ENCODE measurements at places on chromosomes 7 and 10.

- no peak for DNase-seq
These were observed 13.4 kb upstream of the AP1S1 start for GRCh38 chr7:101140746-101141382.

GRCh38 chr7:521221-522070 lies 1.8 kb upstream of the PDGFA start:
- DNase-seq, result no peak

GRCh38 chr7:148672041-148672440 lies 26.7 kb upstream of the CUL1 start:
- no peak for DNase-seq

DNA sequence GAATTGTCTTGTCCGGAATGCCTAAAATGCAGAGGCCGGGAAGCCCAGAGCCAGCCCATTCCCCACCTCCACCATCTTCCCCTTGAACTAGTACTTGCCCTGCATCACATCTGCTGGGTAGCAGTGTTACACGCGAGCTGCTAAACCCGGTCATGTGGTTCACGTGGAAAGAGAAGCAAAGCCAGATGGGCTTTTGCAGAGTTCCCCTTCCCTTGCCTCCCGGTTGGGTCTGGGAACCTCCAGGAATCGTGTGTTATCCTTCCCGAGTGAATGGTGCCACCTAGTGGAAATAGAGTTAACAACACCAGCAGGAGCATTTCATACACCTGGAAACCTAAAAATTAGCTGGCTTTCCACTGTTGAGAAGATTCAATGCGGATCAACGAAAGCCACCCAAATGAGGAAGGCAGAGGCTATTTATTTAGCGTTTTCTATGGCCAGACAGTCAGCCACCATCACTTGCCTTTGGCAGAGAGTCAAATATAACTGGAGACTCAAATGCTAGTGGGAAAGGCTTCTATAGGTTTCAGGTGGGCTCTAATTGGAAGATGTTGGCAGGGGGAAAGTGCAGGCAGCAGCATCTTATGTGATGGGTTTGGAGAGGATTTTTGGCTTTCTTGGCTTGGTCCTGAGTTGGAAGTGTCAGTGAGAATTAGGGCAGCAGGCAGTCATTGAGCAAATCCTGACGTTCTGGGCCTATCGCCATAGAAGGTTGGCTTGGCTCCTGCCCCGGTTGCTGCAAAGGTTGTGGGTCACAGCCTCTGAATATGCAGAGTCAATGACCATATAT lies 12.9 kb upstream of the DENND2A start:
- no peak for DNase-seq

DNA sequence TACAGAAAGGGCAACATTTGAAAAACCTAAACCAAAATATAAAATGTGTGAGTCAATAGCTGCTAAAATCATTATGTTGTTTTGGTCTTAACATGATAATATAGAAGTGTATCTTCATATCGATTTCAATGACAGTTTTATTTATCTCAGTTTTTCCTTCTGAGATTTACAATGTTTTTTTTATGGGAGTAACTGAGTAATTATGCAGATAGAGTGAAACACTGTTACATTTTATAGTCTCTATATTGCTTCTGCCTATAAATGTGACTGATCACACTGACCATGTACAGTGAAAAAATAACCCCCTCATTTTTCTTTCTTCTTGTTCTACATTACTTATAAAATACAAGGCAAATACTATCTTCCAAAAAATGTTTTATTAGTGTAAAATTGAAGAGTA lies 81.6 kb downstream of the ETV1 start:
- DNase-seq, result no peak

GRCh38 chr7:81245353-81245752 lies 326.5 kb upstream of the SEMA3C start:
- DNase-seq, result no peak

- DNase-seq, result no peak
These were observed 34.8 kb downstream of the NEUROG3 start for GRCh38 chr10:69538461-69538860.

- DNase-seq, result no peak
These were observed 101.3 kb downstream of the SDHAF3 start for GRCh38 chr7:97218767-97219166.

- DNase-seq, result no peak
These were observed 23.7 kb downstream of the NMT2 start for GRCh38 chr10:15144788-15145187.

- DNase-seq, result no peak
These were observed 45.9 kb upstream of the AGMO start for GRCh38 chr7:15607529-15608210.

GRCh38 chr7:132117181-132117580 lies 459.1 kb downstream of the PLXNA4 start:
- no peak for DNase-seq

DNA sequence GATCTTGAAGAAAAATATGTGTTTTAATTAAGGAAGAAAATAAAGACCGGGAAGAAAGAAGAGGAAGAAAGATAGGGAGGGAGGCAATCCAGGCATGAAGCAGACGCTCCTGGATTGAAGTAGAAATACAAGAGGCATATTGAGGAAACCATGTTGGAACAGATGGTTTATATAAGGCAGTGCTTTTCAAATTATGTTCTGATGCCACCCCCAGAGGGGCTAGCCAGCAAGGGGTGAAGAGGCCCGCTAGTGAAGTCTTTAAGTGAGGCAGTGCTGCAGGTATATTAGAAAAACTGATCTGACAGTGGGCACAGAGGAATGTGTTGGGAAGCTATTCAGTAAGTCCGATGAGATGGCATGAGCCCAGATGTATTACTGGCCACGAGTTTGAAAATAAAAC lies 40.1 kb downstream of the REEP3 start:
- DNase-seq, result no peak

- DNase-seq, result no peak
These were observed 67.6 kb downstream of the DNMBP start for GRCh38 chr10:99941942-99942820.

DNA sequence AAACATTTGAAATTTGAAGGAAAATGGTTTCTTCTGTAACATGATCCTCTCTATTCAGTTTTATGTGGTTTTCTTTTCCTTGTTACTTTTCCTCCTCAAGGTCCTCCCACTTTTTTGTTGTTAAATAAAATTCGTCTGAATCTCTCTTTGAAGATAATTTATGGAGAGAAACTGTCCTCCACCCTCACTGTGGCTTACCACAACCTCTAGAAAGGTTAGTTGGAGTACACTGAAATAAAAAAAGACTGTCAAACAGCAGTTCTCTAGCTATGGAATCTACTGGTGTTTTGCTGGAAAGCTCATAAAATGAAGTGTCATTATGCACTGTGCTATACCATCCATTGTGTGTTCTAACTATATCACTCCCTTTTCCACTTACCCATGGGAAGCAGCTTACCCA lies 189.4 kb downstream of the HDAC9 start:
- no peak for DNase-seq

- no peak for DNase-seq
These were observed 1.2 kb downstream of the PDIA4 start for GRCh38 chr7:149027055-149027454.

DNA sequence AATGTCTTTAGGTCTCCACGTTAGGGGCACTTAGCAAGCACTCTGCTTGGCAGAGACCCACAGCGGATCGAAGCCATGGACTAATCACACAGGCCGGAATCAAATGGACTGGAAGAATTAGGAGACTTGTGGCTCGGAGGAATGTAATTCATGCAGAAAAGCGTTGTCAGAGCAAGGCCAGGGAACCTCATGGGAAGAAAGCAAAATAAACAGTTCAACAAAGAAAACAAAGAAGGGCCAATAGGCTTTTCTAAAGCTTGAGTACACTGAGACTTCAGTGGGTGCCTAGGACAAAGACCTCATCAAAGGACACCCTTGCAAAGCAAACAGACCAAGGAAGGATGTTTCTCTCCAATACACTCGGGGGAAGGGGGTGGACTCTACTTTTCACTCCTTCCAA lies 171.1 kb downstream of the GLI3 start:
- no peak for DNase-seq

DNA sequence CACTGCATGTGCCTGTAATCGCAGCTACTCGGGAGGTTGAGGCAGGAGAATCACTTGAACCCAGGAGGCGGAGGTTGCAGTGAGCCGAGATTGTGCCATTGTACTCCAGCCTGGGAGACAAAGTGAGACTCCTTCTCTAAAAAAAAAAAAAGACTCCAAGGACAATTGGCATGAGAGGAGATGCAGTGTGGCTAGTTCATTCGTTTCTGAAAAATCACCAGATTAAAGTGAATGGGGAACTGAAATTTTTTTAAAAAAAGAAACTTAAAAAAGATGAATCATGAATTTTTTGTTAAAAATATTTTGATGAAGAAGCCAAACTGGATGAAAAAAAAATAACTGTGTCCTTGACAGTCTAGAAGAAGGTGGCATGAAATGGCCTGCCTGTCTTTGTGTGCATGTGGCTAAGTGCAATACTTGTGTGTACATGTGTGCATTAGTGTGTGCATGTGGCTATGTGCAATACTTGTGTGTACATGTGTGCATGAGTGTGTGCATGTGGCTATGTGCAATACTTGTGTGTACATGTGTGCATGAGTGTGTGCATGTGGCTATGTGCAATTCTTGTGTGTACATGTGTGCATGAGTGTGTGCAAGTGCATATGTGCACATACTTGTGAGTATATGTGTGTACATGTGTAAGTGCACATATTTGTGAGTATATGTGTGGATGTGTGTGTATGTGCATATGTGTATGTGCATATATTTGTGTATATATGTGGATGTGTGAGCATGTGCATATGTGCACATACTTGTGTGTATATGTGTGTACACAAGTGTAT lies 391.7 kb upstream of the KLF6 start:
- DNase-seq, result no peak

DNA sequence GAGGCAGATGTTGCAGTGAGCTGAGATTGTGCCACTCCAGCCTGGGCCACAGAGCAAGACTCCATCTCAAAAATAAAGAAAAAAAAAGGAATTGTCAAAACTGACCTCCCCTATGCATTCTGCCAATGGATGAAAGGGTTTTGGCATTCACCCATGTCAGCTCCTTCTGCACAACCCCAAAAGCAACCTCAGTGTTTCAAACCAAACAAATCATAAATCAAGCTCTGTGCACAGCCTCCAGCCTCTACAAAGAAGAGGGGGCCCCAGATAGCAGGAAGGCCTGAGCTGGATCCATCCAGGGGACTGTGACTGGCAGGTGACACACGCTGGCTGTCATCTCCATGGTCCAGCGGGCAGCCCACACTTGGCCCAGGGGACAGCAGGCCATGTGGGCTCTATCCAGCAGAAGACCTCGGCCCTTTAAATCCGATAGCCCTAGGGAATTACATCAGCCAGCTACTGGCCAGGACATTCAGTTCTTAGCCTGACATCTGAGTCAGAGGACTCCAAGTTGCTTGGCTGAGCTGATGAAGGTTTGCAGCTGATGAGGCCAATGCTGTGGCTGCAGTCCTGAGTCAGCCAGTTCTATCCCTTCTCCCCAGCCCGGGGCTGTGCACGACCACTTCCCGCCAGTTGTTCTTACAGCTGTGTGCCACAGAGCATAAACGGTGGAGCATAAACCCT lies 52.0 kb upstream of the FIGNL1 start:
- no peak for DNase-seq

DNA sequence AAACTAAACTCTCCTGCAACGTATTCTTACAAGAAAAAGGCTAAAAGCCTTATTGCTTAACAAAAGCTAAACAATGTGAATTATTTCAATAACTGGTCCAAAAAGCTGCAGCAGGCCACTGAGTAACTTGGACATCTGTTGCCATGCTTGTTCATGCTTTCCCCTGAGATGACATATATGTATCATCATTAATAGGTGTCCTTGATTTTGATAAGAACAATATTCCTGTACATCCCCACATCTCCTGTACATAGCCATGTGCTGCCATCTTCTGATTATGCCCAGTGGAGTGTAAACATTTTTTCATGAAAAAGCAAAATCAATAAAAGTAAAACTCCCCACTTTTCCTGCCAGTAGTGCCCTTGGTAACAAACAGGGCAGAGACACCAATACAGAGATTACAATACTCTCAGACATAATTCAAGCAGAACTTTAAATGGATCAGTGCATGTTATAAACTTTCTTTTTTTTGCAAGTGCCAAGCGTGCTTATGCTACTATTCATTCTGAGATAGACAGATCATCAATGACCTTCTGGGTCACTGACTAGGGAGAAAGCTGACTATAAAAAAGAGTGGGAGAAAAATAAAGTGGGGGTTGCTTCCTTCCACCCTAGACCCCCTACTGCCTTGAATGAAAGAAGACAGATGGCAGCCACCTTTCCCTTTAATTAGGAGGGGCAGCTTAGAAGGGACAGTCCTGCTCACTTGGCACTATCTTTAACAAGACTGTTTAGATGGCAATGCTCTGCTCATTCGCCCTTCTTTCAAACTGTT lies 205.5 kb upstream of the KLF14 start:
- no peak for DNase-seq

DNA sequence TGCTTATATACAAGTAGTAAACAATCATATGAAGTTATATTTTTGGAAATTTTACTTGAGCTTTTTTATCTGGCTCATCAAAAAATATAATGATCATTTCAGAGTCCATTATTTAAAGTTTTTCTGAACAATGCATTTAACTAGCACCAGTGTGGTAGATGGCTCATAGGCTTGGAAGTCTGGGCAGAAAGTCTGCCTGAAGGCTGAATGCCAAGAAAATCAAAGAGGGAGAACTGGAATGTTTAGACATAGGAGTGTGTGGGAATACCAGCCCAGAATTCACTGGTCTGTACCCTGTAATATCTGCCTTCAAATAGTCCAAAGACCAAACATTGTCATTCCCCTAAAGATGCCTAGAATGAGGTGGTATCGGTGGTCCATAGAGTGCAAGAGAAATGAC lies 40.3 kb upstream of the ANK3 start:
- no peak for DNase-seq

GRCh38 chr10:49539320-49539885 lies 482 bp upstream of the ERCC6 start:
- no peak for DNase-seq

DNA sequence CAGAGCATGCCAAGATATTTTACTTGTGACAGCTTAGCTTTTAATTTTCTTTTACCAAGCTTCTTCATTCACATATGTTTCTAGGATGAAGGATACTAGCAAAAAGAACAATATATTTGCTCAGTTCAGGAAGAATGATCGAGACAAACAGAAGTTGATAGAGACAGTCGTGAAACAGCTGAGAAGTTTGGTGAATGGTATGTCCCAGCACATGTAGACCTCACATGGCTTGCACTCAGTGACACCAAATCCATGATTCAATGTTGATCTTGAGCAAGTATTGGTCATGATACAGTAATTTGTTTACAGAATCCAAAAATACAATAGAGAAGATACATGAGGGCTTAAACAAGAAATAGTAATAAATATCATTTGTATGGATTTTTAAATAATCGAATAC lies 2.5 kb upstream of the CYP26C1 start:
- DNase-seq, result no peak

- no peak for DNase-seq
These were observed 264.4 kb downstream of the SORCS1 start for GRCh38 chr10:106900016-106900652.

All from activated CD8-positive, alpha-beta memory T cell treated with anti-CD3 and anti-CD28 coated beads for 1 hour (primary cell).